ENCODE measurements at places on chromosomes 2 and 18.

DNA sequence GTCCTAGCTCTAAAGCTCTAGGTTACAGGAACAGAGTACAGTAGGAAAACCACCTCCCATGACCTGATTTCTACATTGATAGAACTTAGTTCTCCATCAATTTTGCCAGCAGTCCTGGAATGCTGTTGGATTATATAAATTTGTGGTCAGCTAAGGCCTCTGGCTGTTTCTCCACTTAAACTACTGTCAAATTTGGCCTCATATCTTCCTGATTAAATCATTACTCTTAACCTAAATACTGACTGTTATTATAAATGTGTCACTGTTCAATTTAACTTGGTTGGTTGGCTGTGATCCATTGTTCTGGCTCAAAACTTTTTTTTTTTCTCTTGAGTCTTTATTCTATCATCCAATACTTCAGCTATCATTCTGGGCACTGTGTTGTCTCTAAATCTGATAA lies 71.2 kb downstream of the TGFA start:
- no peak for DNase-seq

DNA sequence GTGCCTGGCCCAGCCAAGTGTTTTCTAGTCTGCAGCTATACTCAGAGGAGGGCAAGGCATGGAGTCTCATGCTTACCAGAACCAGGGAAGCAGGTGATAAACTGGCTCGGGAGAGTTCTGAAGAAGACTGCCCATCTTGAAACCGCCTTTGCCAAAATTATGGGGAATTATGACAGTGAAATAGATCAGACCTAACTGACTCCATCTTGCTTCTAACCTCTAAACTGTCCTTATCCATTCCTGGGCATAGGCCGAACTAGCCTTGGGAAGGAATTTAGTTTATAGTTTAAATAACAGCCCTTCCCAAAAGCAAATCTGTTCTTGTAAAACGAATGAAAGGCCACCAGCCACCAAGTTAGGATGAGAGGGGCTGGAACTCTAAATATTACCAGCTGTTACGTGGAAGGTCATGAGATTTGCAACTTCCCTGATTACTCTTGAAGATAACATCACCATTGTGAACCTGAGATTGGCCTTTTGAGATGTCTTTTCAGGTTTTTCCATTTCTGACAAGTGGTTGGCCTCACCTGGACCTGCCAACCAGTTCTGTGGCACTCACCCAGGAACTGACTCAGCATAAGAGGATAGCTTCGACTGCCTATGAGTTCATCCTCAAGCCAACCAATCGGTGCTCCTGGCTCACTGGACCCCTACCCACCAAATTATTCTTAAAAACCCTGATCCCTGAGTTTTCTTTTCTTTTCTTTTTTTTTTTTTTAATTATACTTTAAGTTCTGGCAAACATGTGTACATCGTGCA lies 23.4 kb downstream of the CHCHD5 start:
- no peak for DNase-seq

DNA sequence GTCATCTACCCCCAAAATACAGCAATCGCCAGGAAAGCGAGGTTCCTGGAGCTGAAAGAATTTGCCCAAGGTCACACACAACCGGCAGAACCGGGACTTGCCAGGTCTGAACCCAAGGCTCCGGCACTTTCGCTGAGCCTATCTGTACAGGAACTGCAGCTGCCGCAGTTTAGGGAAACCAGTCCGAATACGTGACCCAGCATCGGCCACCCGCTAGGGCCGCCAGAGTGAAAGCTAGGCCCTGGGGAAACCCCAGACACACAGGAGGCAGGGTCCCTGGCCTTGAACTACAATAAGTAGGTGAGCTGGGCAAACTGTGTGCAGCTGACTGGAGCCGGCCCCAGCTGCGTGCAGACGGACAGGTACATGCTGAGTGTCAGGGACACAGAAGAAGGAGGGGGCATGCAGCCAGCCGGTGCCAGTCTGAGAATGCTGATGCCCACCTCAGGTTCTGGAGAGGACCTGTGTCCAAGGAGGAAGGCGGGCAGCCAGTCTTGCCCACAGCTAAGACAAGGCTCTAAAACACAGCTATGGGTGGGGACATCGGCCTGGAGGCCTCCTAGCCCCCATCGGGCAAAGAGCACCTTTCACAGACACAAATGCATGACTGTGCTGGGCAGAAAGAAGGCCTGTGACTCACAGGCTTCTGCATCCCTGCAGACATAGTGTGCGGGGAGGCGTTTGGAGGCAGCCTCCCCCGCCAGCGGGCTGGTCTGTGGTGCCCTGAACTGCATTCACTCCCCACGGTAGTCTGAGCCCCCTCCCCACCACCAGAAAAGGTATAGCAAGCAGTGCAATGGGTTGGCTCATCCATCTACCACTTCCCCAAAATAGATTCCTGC lies 107.4 kb upstream of the ID2 start:
- no peak for DNase-seq

DNA sequence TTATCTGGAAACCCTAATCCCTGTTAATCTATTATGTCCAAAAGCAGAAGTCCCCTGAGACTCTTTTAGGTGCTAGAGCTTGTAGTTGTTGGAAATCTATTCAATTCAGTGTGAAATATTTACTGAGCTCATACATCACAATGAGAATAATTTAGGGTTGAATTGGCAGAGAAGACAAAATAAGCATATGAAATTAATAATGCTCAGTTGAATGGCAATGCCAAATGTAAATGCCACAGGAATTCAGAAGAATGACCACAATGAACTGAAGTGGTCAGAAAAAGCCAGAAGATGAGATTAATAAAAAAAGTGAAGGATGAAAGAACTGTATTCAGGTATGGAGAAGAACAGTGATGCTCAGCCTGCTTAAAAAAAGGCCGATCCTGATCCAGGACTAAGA lies 8.0 kb upstream of the STAT4 start:
- DNase-seq: no peak

GRCh38 chr2:8502316-8502715 lies 179.5 kb upstream of the ID2 start:
- no peak for DNase-seq

DNA sequence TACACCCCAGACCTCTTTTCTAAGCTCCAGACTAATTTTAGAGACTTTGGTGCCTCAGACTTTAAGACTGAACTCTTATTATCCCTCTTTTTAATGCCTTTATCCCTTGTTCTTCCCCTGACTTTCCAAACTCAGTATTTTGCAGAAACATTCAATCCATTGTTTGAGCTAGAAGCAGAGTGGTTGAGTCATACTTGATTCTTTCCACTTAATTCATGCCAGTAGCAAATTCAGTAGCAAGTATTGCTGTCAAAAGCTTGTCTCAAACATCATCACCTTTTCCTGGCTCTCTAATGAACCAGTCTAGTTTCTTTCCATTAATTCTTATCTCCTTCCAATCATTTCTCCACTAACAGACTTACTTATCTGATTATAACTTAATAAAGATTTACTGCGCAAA lies 699.7 kb upstream of the ZNF804A start:
- no peak for DNase-seq

GRCh38 chr18:77529492-77530176 lies 280.0 kb downstream of the GALR1 start:
- DNase-seq: no peak

GRCh38 chr2:240137596-240138253 lies 1.6 kb upstream of the COPS9 start:
- no peak for DNase-seq

- no peak for DNase-seq
These were observed 84.5 kb downstream of the POU3F3 start for GRCh38 chr2:104938231-104938941.

DNA sequence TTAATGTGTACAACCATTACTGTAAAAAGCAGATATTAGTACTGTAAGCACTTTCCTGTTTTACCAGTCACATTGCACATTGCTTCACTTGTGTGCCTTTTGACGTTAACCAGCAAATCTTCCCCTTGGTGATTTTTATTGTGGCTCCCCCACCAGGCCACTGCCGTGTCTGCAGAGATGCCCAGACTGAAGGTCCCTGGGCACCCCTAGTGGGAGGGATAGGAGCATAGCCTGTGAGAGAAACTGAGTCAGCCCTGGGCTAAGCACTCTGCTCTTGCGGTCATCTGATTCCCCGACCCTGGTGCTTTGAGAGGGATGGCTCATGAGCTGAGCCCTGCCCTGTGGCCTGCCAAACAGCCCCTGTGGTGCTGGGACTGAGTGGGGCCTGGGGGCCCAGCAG lies 73.4 kb downstream of the INPP4A start:
- no peak for DNase-seq

GRCh38 chr2:227016894-227017293 lies 147.1 kb downstream of the COL4A4 start:
- DNase-seq: no peak

DNA sequence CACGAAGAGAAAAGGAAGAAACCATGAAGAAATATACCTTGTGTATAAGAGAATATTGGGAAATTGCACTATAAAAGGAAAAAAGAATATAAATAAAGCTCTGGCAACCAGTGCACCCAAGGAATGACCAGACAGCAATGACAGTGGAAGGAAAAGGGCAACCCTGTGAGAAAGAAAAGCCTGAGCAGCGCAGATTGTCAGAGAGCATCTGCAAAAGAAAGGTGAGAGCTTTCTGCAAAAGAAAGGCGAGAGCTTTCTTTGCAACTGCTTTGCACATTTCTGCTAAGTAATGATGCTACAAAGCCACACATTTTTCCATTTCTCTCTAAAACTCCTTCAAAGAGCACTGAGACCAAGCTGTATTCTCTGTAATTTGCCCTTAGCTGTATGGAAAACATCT lies 83.6 kb downstream of the CTNNA2 start:
- DNase-seq: no peak

- no peak for DNase-seq
These were observed 83.0 kb downstream of the RTN4 start for GRCh38 chr2:54967269-54967668.

DNA sequence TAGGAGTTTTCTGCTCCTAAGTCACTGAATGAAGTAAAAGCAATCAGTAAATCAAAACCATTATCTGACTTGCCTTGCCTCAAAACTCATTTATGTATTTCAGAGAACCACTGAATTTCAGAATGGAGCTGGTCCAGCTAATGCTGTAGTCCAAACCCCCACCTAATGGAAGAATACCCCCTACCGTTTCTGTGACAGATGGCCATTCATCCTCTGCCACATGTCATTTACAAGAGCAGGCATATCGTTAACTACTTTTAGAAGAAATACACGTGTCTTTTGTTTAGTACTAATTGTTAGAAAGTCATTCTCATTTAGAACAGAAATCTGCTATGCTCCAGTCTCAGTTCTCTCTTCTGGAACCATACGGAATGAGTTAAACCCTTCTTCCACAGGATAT lies 12.8 kb upstream of the GALNT5 start:
- no peak for DNase-seq

GRCh38 chr2:33033606-33034081 lies 86.9 kb downstream of the LTBP1 start:
- DNase-seq: no peak

DNA sequence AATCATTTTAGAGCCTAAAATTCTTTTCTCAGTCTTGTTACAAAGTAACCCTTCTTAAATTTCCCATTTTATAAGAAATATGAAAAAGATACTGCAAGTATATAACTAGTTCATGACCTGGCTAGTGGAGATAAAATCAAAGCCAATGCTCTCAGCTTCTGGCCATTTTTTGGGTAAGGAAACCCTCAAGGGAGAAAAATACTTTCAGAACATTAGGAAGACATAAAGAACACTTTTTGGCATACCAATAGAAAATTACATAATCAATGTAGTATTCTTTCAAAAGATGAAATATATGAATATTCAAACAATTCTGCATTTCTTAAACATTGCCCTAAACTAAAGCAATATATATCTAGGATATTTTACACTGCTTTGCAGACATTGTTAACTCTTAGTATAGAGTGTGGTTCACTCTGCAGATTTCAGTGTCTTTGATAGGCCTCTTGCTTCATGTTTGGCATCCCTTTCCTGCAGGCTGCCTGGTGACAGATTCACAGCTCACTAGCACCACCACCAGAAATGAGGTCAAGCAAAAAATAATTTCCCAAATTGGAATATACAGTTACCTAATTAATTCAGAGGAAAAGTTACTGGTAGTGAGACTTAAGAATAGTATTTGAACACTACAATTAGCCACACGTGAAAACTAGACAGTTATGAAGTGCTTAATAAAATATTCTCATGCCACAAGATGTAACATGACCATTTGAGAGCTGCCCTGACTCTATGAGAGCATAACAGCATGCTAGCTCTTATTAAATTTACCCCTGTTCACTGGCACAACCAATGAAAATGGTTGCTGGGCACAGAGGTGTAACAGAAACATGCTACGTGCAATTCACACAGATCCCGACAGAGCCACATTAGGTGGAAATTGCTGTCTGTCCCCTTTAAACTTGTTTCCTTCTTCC lies 36.0 kb downstream of the PAIP2B start:
- DNase-seq: no peak

- DNase-seq: no peak
These were observed 76.2 kb upstream of the EFEMP1 start for GRCh38 chr2:55999790-56000189.

- DNase-seq: peak; percentile 51
These were observed 405 bp downstream of the SP3 start for GRCh38 chr2:173964565-173965371.

DNA sequence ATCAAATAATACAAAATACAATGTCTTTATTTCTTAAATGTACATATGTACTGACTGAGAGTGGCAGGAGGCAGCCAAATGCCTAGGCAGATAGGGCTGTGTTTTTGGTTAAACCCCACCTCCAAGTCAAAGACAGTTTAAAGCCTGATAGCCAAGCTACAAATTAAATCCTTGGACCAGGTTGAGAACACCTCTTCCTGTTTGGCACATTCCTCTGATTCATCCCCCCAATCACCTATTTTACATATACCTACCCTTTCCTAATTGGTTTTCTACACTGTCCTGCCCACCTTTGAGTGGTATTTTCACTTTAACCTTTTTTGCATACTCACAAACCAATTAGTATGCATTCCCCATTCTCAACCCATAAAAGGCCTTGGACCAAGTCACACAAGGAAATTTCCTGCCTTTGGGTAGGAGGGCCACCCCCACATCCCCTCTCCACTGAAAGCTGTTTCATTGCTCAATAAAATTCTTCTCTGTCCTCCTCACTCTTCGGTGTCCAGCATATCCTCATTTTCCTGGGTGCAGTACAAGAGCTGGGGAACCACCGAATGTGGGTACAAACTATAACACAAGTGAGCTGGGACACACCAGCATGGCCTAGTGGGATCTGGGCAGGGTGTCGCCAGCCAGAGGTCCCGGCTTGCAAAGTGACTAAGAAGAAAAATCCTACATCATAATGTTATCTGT lies 149.1 kb downstream of the UBE2E3 start:
- no peak for DNase-seq

- no peak for DNase-seq
These were observed 120.7 kb upstream of the PXDN start for GRCh38 chr2:1864981-1865421.

DNA sequence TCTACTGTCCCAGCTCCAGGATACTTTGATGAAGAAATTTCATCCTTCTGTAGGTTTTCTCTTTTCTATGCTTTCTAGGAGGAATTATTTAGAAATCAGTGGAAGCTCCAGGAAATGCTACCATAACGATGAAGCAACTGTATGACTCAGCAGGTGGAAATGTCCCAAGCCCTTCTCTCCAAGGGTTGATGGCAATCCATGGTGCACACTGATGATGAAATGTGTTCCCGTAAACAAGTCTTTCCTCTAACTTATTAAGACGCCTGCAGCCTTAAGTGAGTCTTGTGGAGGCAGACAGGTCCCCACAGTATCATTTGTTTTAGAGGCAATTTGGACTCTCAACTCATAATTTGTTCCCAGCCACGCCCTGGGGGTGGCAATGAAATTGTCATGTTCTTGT lies 777.6 kb upstream of the SOX11 start:
- no peak for DNase-seq
